Smooth muscle cell of the coronary artery (primary cell): ENCODE measurements at places on chromosomes 1 and 21. TPM values are rescaled to one million over a fixed set of nuclear protein-coding genes. Genes with fewer than 3 reads are reported as not detected.

ZNF648 gene
- not detected in 2 replicates for total RNA-seq

MX2 gene
- 0.60 and 2.5 TPM in 2 replicates for total RNA-seq

TFF2 gene
- total RNA-seq: not detected in 2 replicates

CHIA gene
- not detected in 2 replicates for total RNA-seq

KRTAP7-1 gene
- not detected in 2 replicates for total RNA-seq

MLLT11 gene
- 0.59 and 7.9 TPM in 2 replicates for total RNA-seq

AGT gene
- total RNA-seq: 0.45 and 6.8 TPM in 2 replicates

HTR6 gene
- total RNA-seq: 0.23 TPM in 1 of 2 replicates, not detected in the other

ANKRD65 gene
- total RNA-seq: 0.23 TPM in 2 replicates

F3 gene
- total RNA-seq: 2.9 and 7.5 TPM in 2 replicates

ADAMTS1 gene
- 82.2 and 200 TPM in 2 replicates for total RNA-seq

FASLG gene
- not detected in 2 replicates for total RNA-seq

TTLL10 gene
- not detected in 2 replicates for total RNA-seq

MSTO1 gene
- 32.2 and 41.4 TPM in 2 replicates for total RNA-seq

B3GALT2 gene
- total RNA-seq: 2.3 TPM in 1 of 2 replicates, not detected in the other

FCRL5 gene
- not detected in 2 replicates for total RNA-seq

AADACL3 gene
- not detected in 2 replicates for total RNA-seq

C21orf58 gene
- 0.47 and 2.6 TPM in 2 replicates for total RNA-seq

A3GALT2 gene
- total RNA-seq: not detected in 2 replicates

IL6R gene
- 1.1 and 12.5 TPM in 2 replicates for total RNA-seq

MYOG gene
- not detected in 2 replicates for total RNA-seq

GJA4 gene
- 0.12 and 40.6 TPM in 2 replicates for total RNA-seq

TNFRSF4 gene
- not detected in 2 replicates for total RNA-seq

BCL2L15 gene
- 0.08 TPM in 1 of 2 replicates, not detected in the other for total RNA-seq

CYP4Z1 gene
- total RNA-seq: not detected in 2 replicates

SLC44A5 gene
- under 0.01 and 0.83 TPM in 2 replicates for total RNA-seq

OR2L2 gene
- not detected in 2 replicates for total RNA-seq

GSTM2 gene
- 8.0 and 15.0 TPM in 2 replicates for total RNA-seq

GCSAML gene
- not detected in 2 replicates for total RNA-seq

ZNF593OS gene
- total RNA-seq: not detected in 2 replicates

CLDN14 gene
- 0.12 and 5.5 TPM in 2 replicates for total RNA-seq
